Endothelial cell of umbilical vein (primary cell): ENCODE measurements at places on chromosomes 11 and 22.
A peak's percentile ranks its signal among the peaks of the same experiment; 100 is the strongest.

- no peak for DNase-seq
Measured at GRCh38 chr11:15660496-15660895, 545.8 kb downstream of the INSC start.

GRCh38 chr11:122156940-122157382 lies 40.9 kb upstream of the BLID start:
- peak; percentile 84 for DNase-seq

- DNase-seq, result no peak
Measured at GRCh38 chr11:116209255-116209654, 563.5 kb downstream of the BUD13 start.

GRCh38 chr22:29183971-29184848 lies 21.5 kb upstream of the EMID1 start:
- no peak for DNase-seq

GRCh38 chr11:32030875-32031503 lies 59.9 kb upstream of the RCN1 start:
- DNase-seq, result no peak
